ENCODE measurements at places on chromosomes 2 and 18. TPM values are rescaled to one million over a fixed set of nuclear protein-coding genes. Genes with fewer than 3 reads are reported as not detected.

The FAM136A gene
- polyA plus RNA-seq = 77.4 TPM

The LYPD6 gene
- 17.3 TPM for polyA plus RNA-seq

The HK2 gene
- polyA plus RNA-seq = 12.5 TPM

The UGT1A10 gene
- polyA plus RNA-seq = not detected

The MYO3B gene
- polyA plus RNA-seq = 6.5 TPM

The ABCG8 gene
- 1.3 TPM for polyA plus RNA-seq

DNA sequence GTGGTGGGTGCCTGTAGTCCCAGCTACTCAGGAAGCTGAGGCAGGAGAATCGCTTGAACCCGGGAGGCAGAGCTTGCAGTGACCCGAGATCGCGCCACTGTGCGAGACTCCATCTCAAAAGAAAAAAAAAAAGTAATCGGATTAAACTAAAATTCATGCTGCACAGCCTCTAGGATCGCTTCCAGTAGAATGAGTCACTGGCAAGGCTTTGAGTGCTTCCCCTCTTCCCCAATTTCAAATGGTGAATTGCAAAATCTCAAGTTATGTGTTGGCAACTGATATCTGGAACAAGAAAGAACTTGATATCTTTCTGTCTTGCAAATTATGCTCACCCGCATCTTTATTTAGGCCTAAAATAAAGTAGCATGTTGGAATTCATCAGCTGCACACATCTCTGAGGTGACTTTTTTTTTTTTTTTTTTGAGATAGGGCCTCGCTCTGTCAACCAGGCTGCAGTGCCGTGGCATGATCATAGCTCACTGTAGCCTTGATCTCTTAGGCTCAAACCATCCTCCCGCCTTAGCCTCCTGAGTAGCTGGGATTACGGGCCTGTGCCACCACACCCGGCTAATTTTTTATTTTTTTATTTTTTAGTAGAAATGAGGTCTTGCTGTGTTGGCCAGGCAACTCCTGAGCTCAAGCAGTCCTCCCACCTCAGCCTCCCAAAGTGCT lies 12.7 kb downstream of the TTC39C start:
- no peak for DNase-seq

DNA sequence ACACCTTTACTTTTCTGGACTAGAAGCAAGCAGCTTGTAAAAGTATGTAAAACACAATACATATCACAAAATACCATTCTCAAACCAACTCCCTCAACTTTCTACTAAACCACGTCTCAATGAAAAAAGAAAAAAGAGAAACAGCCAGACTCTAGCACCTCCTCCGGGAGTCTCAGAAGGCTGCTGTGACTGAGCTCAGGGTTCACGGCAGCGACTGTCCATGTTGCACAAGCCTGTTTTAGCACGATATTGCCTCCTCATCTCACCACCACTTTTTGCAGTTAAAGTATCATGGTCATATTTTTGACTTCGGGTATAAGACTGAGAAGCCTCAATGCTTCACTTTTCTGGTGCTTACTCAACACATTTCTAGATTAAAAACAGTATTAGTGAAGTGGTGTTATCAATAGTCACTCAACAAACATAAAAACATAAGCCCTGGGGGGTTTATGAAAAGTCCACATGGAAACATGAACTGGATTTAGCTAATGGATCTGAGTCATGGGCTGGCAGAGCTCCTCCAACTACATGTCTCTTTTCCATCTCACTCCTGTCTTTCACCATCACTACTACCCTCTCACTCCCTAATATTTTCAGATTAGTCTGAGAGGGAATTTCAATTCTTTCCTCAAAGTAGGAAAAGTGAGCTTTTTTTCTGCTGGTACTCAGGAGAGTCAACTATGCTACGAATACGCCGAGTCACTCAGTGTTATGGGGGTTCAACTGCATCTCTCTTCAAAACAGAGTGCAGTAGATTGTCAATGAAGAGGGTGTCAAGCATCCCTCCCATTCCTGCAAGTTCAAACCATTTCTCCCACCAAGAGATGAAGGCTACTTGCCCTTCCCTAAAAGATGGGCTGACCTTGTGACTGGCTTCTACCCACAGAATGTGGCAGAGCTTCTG lies 113.7 kb downstream of the OSR1 start:
- no peak for DNase-seq

DNA sequence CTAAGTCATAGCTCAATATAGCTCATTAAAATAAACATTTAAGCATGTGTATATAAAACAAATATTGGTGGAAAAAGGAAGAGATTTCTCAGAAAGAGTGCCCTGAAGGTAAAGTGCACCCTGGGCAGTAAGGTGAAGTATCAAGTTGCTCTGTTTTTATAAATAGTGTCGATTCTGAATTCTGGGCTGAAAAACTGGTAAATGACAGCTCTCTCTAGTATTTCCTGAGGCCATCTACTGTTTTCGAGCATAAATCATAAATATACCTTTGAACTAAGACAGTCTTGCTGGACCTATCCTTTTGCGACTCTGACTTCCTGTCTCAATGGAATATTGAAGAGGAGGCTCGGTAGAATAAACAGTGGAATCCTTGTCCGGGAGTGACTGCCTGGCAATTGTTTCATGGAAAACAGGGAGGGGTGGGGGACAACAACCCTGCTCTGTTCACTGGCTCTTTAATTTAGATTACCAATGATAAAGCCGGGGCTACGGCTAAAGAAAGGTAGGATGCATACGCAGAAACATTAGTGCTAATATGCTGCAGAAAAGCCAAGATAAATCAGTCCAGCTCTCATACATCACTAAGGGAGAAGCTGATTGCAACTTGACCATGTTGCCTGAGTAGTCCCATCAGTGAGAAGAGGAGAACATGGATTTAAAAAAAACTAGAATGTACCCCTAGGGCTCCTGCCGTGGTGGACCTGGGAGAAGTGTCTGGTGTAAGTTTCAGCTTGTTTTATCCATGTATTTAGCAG lies 124.1 kb downstream of the RAPGEF4 start:
- no peak for DNase-seq

DNA sequence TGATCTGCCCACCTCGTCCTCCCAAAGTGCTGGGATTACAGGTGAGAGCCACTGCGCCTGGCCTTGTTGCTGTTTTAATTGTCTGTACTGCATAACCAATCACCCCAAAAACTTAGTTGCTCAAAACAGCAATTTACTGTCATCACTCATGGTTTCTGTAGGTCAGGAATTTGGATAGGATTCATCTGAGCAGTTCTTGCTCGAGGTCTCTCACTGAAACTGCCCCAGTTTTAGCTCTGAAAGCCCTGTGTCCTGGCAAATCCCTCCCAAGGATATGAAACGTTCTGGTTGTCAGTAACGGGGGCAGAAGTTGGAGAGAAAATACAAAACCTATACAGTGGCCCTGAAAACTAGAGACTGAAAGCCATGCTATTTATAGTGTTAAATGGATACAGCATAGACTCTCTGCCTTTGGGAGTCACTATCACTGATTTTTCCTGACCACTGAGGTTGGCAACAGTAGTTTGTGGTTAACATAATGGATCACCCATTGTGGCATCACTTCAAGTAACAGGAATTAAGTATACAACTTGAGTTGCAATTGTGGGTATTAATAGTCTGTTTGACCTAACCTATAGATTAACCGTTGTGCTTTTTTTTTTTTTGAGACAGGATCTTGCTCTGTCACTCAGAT lies 27.2 kb upstream of the ERICH2 start:
- DNase-seq = no peak

DNA sequence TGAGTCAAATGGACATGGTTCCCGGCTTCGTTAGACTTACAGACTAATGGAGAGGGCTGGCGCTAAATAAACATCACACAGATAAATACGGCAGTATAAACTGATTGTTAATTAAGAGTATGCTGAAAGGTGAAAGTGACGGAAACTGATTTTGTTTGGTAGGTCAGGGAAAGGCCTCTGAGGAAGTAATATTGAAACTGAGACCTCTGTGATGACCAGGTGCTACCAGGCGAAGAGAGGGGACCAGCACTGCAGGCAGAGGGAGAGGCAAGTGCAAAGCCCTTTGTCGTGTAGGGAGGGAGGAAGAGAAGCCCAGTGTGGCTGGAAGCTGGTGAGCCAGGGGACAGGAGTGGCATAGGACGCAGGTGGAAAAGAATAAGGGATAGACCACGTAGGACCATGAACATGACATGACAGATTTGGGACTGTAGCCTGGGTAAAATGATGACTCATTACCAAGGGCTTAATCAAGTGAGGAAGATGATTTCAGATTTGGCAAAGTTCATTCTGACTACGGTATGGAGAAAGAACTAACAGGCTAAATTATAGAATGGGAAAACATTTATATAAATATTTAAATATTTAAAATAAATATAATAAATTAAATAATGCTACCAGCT lies 433.1 kb downstream of the NCKAP5 start:
- no peak for DNase-seq

DNA sequence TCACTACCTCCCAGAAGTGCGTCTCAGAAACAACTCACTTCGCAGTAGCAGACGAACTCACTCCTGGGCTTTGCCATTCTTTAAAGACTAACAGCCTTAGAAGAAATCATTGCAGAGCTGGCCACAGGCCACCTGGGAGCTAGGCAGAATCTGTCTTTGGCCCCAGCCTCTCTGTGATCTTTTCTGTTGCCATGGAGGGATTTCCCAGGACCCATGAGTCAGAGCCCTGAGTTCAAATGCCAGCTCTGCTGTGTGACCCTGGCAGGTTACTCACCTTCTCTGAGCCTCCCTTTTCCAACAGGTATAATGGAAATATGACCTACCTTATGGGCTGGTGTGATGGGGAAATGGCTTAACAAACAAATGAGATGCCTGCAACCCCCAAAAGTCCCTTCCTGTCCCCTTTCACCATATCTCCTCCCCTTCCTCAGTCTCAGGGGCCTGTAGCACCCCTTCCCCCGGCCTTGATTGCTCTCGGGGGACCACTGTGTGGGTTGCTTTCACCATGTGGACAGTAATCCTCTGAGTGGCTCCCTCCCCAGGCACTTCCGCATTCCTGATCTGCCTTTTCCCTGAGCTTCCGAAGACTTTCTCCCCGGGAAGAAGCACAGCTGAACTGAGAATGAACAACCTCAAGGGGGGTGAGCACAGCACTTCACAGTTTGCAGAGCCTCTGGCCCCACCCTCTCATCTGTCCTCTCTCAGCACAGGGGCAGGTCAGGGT lies 34.0 kb upstream of the SLC66A3 start:
- DNase-seq = no peak
